ENCODE measurements at places on chromosomes 11 and 22. TPM values are rescaled to one million over a fixed set of nuclear protein-coding genes. Genes with fewer than 3 reads are reported as not detected.

DNA sequence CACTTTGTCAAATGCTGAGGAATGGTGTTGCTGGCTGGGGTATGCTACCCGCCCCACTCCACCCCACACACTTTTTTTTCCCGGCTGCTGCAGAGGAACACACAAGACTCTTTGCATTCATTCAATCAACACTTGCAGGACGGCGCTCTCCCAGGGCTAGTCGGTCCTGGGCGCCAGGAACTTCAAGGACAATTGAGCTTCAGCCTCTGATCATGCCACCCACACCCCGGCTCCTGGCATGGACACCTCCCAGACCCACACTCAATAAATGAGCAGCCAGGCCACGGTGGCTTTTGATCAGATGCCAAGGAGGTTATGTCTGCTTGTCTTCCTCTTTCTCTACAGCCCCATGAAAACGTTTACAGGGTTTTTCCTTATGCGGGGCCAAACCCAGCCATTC, 19.8 kb downstream of the TPST2 start:
- DNase-seq, result no peak

GRCh38 chr11:122601141-122602125, 54.1 kb upstream of the UBASH3B start:
- no peak for DNase-seq

- DNase-seq, result no peak
Observed at GRCh38 chr11:71496421-71496820, 30.6 kb upstream of the KRTAP5-7 start.

- DNase-seq, result no peak
Observed at GRCh38 chr11:101915791-101916291, 481 bp downstream of the ANGPTL5 start.

- no peak for DNase-seq
Observed at GRCh38 chr22:46443850-46444389, 93.5 kb downstream of the CELSR1 start.

- DNase-seq, result no peak
Observed at GRCh38 chr22:17472932-17473331, 90.4 kb upstream of the SLC25A18 start.

- no peak for DNase-seq
Observed at GRCh38 chr22:47136050-47136449, 373.6 kb downstream of the TBC1D22A start.

- peak; percentile 83 for DNase-seq
Observed at GRCh38 chr11:107858217-107859070, at the start of gene SLC35F2. Gene SLC35F2 (minus strand): TSS chr11:107858787. CDS start chr11:107858767, 20 bp downstream.

- DNase-seq, result no peak
Observed at GRCh38 chr22:33894515-33894914, 25.8 kb downstream of the LARGE1 start.

GRCh38 chr22:50444663-50445062, 30.2 kb downstream of the SBF1 start:
- DNase-seq, result no peak

DNA sequence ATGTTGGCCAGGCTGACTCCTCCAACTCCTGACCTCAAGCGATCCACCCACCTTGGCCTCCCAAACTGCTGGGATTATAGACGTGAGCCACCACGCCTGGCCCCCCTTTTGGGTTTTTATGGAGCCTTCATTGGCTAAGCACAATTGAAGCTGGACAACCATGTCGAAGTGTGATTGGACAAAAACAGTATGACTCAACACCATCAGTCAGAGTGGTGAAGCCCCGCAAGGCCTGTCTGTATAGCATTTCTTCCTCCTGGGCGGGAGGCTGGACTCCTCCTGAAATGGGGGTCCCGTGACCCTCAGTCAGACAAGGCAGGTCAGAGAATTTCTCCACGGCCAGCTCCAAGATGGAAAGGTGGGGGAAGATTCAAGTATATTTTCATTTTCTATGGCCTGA, 3.1 kb upstream of the PARVB start:
- DNase-seq, result no peak

- no peak for DNase-seq
Observed at GRCh38 chr11:68757711-68758110, 6.4 kb upstream of the TESMIN start.

DNA sequence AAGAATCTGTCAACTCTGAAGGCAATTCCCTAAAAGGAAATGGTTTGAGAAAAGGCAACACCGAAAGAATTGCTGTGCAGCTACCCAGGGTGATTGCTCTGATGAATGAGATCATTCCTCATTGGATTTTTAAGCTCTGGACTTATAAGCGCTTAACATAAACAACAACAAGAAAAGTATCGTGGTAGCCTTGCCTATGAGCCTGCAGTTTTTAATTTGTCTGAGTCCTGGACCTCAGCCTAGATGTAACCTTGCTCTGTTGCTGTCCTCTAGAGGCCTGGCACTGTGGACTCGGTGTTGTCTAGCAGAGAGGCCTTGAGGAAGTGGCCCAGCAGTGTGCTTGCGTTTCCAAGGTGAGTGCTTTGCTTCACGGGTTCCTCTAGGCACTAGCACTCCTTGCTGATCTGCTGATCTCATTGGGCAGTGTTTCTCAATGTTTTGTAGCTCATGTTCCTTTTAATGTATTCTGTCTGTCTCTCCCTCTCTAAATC, 20.4 kb downstream of the CCDC81 start:
- DNase-seq, result no peak

DNA sequence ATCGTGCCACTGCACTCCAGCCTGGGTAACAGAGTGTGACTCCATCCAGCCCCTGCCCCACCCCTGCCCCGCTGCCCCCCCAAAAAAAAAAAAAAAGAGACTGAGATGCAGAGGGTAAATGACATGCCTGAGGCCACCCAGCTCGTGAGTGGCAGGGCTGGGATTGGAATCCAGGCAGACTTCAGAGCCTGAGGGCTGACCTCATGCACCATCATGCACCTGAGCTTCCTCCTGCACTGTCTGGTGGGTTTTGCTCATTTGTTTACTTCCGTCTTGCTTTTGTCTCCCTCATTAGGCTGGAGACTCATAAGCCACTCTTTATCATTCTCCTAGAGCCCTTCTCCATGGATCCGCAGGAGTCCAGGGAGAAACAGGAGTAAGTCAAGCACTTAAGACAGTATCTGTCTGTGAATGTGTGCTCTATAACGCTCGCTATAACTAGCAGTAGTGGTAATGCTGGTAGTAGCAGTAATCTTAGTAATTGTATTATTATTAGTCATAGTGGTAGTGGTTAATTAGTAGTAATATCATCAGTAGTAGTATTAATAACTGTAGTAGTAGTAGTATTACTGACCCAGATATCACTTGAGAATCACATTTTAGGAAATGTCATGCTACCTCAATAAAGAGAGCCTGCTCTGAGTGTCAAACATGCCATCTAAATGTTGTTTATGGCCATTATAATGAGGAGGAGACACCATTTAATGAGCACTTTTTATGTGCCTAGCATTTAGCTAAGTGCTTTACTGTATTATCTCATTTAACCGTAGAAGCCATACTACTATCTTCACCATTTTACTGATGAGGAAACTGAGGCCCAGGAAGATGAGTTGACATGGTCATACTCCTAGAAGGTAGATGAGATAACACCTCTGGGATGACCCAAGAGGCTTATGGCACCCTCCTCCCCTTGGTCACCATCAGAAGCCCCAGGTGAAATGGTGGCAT, 85.0 kb downstream of the NAT10 start:
- DNase-seq, result no peak

The SYT8 gene
- not detected for total RNA-seq

The TUT1 gene
- total RNA-seq, result 32.7 TPM

The GNG3 gene
- not detected for total RNA-seq

The DLG2 gene
- total RNA-seq, result 2.1 TPM

The GLYAT gene
- not detected for total RNA-seq

Measured in activated CD4-positive, alpha-beta memory T cell treated with anti-CD3 and anti-CD28 coated beads for 36 hours (primary cell).